Vagina (tissue), 2 donors: ENCODE measurements at places on chromosomes 12 and 14. TPM values are rescaled to one million over a fixed set of nuclear protein-coding genes. Genes with fewer than 3 reads are reported as not detected.

GRCh38 chr14:73717266-73717665 is 3.1 kb upstream of the PNMA1 start:
- H3K36me3 ChIP-seq = no peaks in the 10 kb centered on the region
- DNase-seq = no peak
- H3K4me1 ChIP-seq = peaks cover 30% of the 10 kb centered on the region
- no peaks in the 10 kb centered on the region for H3K27me3 ChIP-seq
- peak overlapping the region; percentile 64 for H3K27ac ChIP-seq

DNA sequence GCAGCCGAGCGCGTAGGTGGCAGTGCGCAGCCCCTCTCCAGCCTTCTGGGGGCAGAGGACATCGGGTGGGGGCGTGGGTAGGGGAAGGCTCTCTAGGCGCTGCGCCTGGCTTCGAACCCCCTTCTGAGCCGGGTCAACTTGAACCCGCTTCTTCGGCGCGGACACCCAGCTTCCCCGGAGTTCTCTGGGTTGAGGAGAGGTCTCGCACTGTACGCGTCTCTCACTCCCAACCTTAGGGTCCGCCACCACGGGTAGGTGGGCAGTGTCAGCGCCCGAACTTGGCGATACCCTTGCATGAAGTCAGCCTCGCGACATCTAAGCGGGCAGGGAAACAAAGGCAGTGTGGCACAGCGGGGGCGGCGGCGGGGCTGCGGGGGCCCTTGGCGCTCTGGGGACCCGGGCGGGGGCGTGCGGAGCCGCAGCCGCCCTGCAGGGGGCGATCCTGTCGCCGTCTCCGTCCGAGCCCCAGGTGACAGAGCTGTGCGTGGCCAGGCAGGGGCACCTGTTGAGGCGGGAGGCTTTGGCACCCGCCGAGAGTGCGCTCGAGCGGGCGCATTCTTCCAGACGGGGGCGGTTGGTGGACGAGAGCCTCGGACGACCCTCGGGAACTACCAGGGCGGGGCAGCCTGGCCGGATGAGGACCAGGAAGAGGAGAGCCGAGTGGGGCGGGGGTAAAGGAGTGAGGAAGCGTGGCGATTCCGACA is 1.1 kb downstream of the GALNT16 start:
- peaks cover 29% of the 10 kb centered on the region for H3K4me1 ChIP-seq
- peak overlapping the region; percentile 54 for H3K4me3 ChIP-seq
- H3K27ac ChIP-seq = peak overlapping the region; percentile 53

DNA sequence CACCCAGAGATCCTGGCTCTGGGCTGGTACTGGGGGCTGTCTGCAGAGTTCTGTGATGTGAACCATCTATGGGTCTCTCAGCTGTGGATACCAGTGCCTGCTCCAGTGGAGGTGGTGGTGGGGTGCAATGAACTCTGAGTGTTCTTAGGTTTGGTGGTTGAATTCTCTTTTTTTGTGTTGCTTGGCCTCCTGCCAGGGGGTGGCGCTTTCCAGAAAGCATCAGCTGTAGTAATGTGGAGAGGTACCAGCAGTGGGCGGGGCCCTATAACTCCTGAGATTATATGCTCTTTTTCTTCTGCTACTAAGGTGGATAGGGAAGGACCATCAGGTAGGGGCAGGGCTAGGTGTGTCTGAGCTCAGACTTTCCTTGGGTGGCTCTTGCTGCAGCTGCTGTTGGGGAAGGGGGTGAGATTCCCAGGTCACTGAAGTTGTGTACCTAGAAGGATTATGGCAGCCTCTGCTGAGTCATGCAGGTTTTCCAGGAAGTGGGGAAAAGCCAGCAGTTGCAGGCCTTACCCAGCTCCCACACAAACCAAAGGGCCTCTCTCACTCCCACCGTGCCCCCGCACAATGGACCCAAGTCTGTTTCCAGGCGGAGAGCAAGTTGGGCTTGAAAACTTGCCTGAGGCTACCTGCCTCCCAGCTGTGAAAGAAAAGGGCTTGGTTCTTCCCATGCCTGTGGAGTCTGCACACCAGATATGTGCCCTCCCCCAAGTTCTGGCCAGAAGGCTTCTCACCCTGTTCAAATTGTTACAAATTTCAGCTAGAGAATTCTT is 18.6 kb downstream of the CCER1 start:
- DNase-seq = no peak
- H3K4me3 ChIP-seq = no peak overlapping the region
- H3K36me3 ChIP-seq = no peaks in the 10 kb centered on the region
- no peak overlapping the region for H3K27ac ChIP-seq

DNA sequence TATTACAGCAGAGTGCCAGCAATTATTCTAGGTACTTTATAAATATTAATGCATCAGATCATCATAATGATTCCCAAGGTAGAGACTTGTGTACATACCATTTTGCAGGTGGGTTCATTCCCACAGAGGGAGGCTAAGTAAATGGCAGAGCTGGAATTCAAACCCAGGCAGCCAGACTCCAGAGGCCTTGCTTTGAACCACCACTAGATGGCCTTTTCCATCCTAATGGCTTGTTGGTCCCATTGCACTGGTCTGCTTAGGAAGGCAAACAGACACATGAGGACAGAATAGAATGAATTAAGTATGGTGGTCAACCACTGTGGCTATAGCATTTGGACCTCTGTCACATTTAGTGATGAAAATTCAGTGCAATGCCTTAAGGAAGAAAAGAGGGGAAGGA is 158.7 kb downstream of the METTL25 start:
- H3K4me1 ChIP-seq = no peaks in the 10 kb centered on the region
- no peaks in the 10 kb centered on the region for H3K27me3 ChIP-seq
- no peak for DNase-seq
- no peaks in the 10 kb centered on the region for H3K36me3 ChIP-seq
- H3K27ac ChIP-seq = no peak overlapping the region

DNA sequence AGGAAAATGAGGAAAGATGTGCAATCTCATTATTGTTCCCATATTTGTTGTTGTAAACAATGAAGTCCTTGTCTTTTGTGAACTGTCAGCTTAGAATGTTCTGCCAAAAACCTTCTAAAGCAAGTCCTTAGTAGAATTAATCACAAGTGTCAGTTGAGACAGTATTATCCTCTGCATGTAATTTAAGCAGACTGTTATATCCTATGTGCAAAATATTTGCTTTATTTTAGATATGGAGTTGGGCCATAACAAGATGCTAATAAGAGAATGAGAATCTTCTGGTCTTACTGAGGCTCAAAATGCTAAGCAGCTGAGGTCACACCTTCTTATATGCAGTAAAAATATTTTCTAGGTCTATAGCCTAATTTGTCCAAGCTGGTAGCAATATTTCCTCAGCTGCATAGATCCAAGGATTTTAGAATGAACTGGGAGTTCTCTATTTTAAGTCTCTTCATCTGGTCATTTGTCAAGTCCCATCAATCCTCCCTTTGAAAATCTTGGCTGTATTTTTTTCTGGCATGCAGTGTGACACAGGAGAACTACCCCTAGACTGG is 222.3 kb upstream of the NAV3 start:
- H3K36me3 ChIP-seq = no peaks in the 10 kb centered on the region
- DNase-seq = no peak
- H3K27me3 ChIP-seq = no peaks in the 10 kb centered on the region

SERPINA10 gene
- not detected for total RNA-seq

RTN1 gene
- total RNA-seq = 24.8 TPM

GRCh38 chr12:100573292-100574186 is at the start of gene GAS2L3:
GAS2L3 (plus strand) TSS chr12:100573684; CDS start chr12:100594905, 21,221 bp downstream.
- H3K36me3 ChIP-seq = no peaks in the 10 kb centered on the region
- DNase-seq = no peak
- peaks cover 11% of the 10 kb centered on the region for H3K4me1 ChIP-seq
- H3K27ac ChIP-seq = peak within 1 kb of the TSS; percentile 62
- no peaks in the 10 kb centered on the region for H3K27me3 ChIP-seq
- peak within 1 kb of the TSS; percentile 73 for H3K4me3 ChIP-seq

ERH gene
- total RNA-seq = 77.8 TPM

GRCh38 chr14:105491366-105491973 is 424 bp downstream of the TEDC1 start:
- peak overlapping the region; percentile 73 for H3K4me3 ChIP-seq
- DNase-seq = no peak
- peaks cover 49% of the 10 kb centered on the region for H3K4me1 ChIP-seq
- no peaks in the 10 kb centered on the region for H3K36me3 ChIP-seq
- H3K27ac ChIP-seq = peak overlapping the region; percentile 84

GRCh38 chr12:88996200-88996788 is 356.0 kb downstream of the DUSP6 start:
- no peak overlapping the region for H3K27ac ChIP-seq
- no peaks in the 10 kb centered on the region for H3K27me3 ChIP-seq
- H3K36me3 ChIP-seq = no peaks in the 10 kb centered on the region
- no peaks in the 10 kb centered on the region for H3K4me1 ChIP-seq
- DNase-seq = no peak

DNA sequence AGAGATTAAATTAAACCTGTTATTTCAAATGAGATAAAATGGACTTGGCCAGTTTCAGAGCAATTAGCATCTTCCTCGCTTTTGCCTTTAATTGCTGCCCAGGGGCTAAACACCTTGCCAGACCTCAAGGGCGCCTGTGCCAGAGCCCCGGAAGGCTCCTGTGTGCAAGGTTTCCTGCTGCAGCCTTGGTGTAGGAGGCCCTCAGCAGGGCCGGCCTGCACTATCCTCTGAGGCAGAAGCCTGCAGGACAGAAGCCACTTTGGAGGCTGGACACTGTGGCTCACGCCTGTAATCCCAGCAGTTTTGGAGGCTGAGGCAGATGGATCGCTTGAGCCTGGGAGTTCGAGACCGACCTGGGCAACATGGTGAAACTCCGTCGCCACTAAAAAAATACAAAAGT is 150.4 kb downstream of the CALM1 start:
- no peaks in the 10 kb centered on the region for H3K36me3 ChIP-seq
- no peaks in the 10 kb centered on the region for H3K27me3 ChIP-seq
- no peak overlapping the region for H3K27ac ChIP-seq
- H3K4me1 ChIP-seq = peaks cover 21% of the 10 kb centered on the region
- no peak overlapping the region for H3K4me3 ChIP-seq

NR4A1 gene
- total RNA-seq = 465 TPM

GRCh38 chr14:43754838-43755237 is 752.2 kb downstream of the FSCB start:
- H3K4me3 ChIP-seq = no peak overlapping the region
- no peaks in the 10 kb centered on the region for H3K36me3 ChIP-seq
- no peak overlapping the region for H3K27ac ChIP-seq
- no peak for DNase-seq
- no peaks in the 10 kb centered on the region for H3K27me3 ChIP-seq

DNA sequence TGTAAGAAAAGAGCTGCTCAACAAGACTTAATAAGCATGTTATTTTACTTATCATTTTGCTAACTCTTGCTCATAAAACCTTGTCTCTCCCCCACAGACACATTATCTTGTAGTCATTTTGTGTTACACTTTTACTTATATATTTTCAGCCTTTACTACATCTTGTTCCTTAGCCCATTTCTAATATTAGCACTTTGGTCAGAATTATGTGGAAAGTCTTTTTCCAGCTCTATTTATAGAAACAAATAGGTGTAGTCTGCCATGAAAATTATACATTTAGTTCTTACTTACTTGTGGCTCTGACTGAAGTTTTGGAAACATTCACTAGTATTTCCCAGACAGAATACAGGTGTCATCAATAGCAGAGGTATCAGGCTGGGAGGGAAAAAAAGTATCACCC is 76.1 kb downstream of the TMEM116 start:
- H3K4me3 ChIP-seq = no peak overlapping the region
- no peaks in the 10 kb centered on the region for H3K27me3 ChIP-seq
- no peaks in the 10 kb centered on the region for H3K4me1 ChIP-seq
- H3K36me3 ChIP-seq = no peaks in the 10 kb centered on the region

- no peaks in the 10 kb centered on the region for H3K4me1 ChIP-seq
- H3K27me3 ChIP-seq = no peaks in the 10 kb centered on the region
- H3K27ac ChIP-seq = no peak overlapping the region
- H3K36me3 ChIP-seq = no peaks in the 10 kb centered on the region
These were observed 713.2 kb downstream of the FLRT2 start for GRCh38 chr14:86243158-86243557.

DNA sequence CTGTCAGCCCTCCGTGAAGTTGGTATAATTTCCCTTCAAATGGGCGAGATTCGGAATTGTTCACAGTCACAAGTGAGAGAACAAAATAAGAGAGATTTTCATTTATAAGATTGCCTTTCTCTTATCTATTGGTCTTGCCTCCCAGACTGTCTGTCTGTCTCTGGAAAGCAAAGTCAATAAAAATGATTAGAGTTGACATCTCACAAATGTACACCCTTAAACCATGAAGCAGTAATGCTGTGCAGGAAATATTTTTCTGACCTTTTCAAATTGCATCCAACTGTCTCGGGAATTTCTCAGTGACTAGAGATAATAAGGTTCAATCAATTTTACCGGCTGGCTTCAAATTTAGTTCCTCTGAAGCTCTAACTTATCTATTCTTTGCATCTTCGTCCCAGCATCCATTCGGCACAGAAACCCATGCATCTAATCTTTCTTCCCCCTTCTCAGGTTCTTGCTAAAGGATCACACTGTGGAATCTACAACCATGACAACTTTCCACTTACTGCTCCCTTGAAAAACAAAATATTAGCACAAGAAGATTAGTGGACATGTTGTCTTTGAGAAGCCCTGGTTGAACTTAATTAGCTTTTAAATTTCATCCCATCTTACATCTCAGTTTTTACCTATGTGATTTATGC is 93.1 kb downstream of the RMST start:
- H3K27me3 ChIP-seq = no peaks in the 10 kb centered on the region
- no peak overlapping the region for H3K4me3 ChIP-seq
- H3K36me3 ChIP-seq = no peaks in the 10 kb centered on the region

DNA sequence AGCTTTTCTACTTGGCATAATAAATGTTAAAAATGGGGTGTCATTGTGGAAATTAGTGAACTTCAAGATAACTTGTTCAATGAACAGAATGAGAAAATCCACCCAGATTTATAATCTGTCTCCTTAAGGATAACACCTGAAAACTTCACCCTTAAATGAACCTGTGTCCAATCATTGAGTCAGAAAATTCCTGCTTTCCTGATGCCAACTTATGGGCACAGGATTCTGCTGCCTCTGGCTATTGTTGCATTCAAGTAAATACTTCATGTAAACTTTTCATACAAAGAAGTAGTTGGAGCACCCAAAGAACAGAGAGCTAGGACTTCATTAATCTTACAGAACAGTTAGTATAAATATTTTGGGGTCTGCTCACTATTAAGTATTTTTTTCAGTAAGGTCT is 98.9 kb upstream of the PLEKHA5 start:
- no peak overlapping the region for H3K27ac ChIP-seq
- DNase-seq = no peak
- H3K27me3 ChIP-seq = no peaks in the 10 kb centered on the region
- no peaks in the 10 kb centered on the region for H3K36me3 ChIP-seq
- no peak overlapping the region for H3K4me3 ChIP-seq

GRCh38 chr14:71554959-71555612 is 377.1 kb upstream of the RGS6 start:
- no peak for DNase-seq
- H3K4me3 ChIP-seq = no peak overlapping the region
- H3K4me1 ChIP-seq = no peaks in the 10 kb centered on the region
- no peaks in the 10 kb centered on the region for H3K36me3 ChIP-seq
- no peak overlapping the region for H3K27ac ChIP-seq

- H3K4me1 ChIP-seq = peaks cover 21% of the 10 kb centered on the region
- DNase-seq = no peak
- no peak overlapping the region for H3K27ac ChIP-seq
- no peaks in the 10 kb centered on the region for H3K36me3 ChIP-seq
These were observed 3.6 kb upstream of the STXBP6 start for GRCh38 chr14:25053585-25053984.

REC8 gene
- total RNA-seq = 5.9 TPM
